Foreskin keratinocyte (primary cell): ENCODE measurements at places on chromosomes 2 and 18. TPM values are rescaled to one million over a fixed set of nuclear protein-coding genes. Genes with fewer than 3 reads are reported as not detected.

SULT6B1 gene
- not detected in 2 replicates for total RNA-seq

SLC38A11 gene
- not detected in 2 replicates for total RNA-seq

BMP10 gene
- total RNA-seq, result not detected in 2 replicates

DNA sequence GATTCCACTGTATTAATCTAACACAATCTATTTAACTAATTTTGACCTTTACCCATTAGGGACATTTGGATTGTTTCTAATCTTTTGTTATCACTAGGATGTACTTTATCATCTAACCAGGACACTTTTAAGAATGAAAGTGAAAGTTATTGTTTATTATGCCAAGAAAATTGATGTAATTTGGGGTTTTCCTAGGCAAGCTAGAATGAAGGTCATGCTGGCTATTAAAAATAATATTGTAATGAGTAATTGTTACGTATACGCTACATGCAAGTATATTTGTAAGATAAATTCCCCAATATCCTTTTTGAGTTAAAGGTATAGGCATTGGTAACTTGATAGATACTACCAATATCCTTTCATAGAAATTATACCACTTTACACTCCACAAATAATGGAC lies 74.6 kb downstream of the COL5A2 start:
- no peak for DNase-seq

DNA sequence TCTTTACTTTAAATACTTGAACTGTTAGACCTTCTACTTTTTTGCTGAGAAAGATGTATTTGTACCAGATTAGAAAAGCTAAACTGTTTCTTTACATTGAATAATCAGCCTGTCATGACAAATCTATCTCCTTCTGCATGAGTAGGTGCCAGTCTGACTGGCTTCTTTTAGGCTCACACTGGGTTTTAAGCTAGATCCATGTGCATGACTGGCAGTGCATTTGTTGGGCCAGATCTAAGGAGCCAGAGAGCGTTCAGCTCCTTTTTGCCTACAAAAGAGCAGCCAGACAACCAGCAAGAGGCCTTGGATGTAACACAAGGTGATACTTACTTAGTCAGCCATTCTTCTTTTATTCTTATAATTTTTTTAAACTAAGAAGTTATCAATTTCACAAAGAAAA lies 82.0 kb upstream of the OTX1 start:
- DNase-seq, result no peak

- peak; percentile 10 for DNase-seq
Measured at GRCh38 chr2:99867770-99868169, 274.6 kb downstream of the AFF3 start.

GRCh38 chr2:28612131-28612812 lies 116.4 kb downstream of the PLB1 start:
- DNase-seq, result no peak
